ENCODE measurements at places on chromosomes 4 and X.

DNA sequence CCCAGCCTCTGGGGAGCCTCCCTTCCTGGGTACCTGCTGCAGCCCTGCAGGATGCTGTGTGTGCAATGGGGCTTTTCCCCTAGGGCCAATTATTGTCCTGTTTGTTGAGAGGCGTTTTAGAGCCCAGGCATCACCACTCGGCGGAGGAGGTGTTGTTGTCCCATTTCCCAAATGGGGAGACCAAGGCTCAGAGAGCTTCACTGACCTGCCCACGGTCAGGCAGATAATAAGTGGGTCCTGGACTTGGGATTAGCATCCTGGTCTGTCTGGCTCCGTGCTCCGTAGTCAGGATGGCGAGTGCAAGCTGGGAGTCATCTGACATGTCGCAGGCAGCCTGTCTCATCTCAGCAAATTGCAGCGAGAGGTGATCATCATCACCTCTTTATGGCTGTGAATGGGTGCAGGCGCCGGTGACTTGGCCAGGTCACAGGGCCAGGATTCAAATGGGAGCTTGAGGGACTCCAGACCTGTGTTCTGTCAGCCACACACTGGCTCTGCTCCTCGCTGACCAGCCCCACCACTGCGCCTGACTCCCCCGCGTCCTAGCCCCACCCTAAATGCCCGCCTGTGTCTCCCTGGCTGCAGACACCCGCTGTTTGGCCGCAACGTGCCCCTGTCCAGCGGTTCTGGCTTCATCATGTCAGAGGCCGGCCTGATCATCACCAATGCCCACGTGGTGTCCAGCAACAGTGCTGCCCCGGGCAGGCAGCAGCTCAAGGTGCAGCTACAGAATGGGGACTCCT is 16.6 kb downstream of the HTRA3 start:
- no peak for DNase-seq

DNA sequence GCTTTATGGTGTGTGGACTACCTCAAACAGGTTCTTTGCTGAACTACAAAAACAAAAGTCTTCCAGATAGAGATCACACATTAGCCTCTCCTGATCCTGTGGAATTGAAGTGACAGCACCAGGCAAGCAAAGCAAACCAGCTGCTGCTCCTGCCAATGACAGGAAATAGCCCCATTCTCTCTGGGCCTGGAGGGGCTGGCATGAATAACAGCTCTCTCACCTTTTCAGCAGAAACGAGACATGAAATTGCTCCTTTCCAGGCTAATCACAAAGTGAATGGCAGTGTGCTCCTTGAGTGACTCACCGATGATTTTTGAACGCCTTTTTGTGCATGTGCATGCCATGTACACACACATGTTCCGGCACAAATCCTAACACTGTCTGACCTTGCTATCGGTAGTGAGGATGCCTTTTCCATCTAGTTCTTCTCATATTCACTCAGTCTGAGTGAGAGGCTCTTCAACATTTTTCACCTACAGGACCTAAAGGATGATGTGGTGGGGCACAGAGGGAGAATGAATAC is 24.4 kb downstream of the MFAP3L start:
- DNase-seq: no peak

GRCh38 chr4:33088713-33089112 is 2368.5 kb downstream of the PCDH7 start:
- DNase-seq: no peak

- no peak for DNase-seq
These were observed 127.4 kb downstream of the FAM53A start for GRCh38 chr4:1556541-1557220.
